Suppressor macrophage (primary cell): ENCODE measurements at places on chromosomes 12 and 14.

GRCh38 chr12:91818227-91819131, 327.2 kb downstream of the BTG1 start:
- no peak for DNase-seq

DNA sequence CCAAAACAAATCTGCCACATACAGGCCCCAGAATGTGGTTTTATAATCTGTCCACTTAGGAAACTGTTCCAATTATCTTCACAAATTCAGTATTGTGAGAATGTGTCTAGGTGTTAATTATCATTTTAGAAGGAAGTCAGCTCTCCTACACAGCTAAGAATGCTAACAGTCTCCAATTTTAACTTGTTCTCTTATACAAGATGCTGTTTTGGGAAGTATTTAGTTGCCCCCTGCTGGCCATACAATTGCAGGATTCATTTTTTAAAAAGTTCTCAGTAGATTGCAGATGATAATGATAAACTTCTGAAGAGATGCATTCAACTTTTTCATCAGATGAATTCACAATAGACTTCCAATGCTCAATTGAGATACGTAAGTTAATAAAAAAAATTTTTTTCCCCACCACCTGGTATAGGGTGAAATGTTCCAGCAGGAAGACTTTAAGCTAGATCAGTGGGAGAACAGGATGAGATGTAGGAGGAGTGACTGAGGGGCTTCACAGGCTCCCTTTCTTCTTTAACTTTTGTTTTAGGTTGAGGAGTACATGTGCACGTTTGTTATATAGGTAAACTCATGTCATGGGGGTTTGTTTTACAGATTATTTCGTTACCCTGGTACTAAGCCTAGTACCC, 27.3 kb upstream of the OSBPL8 start:
- DNase-seq = peak; percentile 86

GRCh38 chr12:11986165-11986564, 84.6 kb upstream of the BCL2L14 start:
- DNase-seq = peak; percentile 9

DNA sequence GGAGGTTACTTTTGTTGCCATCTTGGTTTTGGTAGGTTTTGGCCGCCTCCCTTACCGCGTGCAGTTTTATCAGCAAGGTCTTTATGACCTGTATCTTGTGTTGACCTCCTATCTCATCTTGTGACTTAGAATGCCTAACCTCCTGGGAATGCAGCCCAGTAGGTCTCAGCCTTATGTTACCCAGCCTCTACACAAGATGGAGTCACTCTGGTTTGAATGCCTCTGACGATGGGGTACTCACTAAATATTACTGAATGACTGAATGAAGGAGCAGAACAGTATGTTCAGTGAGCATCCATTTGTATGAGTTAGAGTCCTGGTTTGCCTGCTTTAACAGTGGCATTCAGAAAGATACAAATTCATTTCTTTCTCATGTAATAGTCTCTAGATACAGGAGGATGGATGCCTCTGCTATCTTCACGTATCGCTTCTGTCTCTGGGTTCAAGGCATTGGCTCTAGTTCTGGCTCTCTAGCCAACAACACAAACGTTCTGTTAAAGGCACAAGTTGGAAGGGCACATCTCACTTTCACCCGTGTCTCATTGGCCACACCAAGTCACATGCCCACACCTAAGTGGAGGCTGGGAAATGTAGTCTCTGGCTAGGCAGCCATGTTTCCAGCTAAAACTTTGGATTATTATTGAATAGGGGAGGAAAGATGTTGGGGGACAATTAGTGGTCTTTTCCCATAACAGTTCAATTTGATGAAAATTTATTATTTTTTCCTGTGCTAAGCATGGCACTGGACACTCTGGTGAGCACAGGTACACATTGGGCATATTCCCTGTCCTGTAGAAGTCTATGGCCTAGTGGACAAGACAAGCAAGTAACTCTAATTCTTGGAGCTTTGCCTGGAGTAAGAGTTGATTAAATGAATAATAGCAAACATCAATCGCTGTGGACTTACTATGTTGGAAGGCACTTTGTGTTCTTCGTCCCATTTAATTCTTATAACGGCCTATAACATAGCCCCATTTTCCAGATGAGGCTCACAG, 75.2 kb upstream of the RPH3A start:
- DNase-seq = peak; percentile 5

DNA sequence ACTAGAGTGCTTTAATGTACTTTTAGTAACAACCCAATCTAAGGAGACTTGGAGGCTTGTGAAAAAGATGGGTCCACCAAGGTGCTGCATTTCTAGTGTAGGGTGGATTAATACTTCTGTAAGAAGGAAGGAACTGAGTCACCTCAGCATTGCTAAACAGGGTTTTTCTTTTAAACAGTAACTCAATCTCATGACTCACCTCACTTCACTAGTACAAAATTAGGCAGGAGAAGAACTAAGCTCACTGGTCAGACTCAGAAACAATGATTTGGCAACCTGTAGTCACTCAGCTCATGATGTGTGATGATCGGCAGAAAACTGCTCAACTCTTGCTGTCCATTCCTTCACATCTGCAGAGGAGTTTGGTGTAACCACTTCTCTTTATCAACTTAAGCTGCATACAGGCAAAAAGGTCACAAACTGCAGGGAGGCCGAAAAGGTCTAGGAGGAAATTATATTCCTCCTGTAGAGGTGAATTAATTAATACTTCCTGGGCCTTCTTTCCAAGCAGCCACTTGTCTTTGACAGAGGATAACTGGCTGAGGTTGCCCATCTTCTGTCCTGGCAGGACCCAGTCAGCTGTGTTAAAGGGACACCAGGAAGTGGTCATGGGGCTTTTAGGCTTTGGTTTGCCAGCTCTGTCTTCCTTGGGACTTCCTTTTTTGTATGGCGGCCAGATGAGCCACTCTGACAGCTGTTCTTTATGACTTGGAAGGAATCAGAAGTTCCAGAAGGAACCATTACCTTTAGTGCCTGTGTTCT, 466.9 kb downstream of the FUT8 start:
- DNase-seq = peak; percentile 37

GRCh38 chr12:59070322-59070933, 150.1 kb upstream of the LRIG3 start:
- no peak for DNase-seq

- no peak for DNase-seq
Measured at GRCh38 chr12:40262657-40263056, 37.9 kb downstream of the LRRK2 start.

DNA sequence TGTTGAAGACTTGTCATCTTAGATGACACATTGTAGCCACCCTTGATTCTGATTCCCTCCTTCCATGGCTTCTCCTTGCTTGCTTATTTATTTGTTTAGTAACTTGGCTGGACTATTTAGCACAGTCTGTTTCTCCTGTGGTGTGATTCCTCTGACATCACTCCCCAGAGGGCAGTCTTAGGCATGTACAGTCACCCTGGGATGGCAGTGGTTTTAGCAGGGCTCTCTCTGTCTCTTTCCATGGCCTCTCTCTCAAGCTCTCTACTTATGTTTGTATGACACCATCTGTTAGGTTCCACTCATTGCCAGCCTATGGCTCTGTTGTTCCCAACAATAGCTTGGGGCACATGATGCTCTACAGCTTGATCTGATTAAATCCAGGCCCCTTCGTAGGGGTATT, 158.3 kb downstream of the ADGRD1 start:
- DNase-seq = no peak

DNA sequence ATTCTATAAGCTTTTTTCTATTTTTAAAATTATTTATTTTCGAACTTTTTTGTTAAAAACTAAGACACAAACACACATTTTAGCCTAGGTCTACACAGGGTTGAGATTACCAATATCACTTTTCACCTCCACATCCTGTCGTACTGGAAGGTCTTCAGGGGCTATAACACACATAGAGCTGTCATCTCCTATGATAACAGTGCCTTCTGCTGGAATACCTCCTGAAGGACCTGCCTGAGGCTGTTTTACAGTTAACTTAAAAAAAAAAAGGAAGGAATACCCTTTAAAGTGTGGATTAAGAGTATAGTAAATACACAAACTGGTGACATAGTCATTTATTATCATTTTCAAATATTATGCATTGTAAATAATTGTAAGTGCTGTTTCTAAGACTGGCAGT, 43.0 kb downstream of the RASSF8 start:
- no peak for DNase-seq

DNA sequence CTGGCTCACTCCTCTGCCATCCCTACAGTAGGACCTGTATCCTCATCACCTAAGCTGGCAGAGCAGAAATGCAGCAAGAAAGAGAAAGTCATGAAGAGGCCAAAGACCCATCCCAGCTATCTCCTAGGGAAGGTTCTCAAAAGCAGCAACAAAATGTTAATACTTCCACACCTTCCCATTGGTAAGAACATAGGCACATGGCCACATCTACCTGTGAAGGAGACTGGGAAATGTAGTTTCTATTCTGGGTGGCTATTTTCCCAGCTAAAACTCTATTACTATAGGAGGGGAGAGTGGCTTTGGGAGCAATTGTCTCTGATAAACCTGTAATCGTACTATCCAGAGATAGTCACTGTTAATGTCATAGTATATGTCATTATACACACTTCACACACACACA, 13.7 kb upstream of the EIF2B2 start:
- DNase-seq = no peak

DNA sequence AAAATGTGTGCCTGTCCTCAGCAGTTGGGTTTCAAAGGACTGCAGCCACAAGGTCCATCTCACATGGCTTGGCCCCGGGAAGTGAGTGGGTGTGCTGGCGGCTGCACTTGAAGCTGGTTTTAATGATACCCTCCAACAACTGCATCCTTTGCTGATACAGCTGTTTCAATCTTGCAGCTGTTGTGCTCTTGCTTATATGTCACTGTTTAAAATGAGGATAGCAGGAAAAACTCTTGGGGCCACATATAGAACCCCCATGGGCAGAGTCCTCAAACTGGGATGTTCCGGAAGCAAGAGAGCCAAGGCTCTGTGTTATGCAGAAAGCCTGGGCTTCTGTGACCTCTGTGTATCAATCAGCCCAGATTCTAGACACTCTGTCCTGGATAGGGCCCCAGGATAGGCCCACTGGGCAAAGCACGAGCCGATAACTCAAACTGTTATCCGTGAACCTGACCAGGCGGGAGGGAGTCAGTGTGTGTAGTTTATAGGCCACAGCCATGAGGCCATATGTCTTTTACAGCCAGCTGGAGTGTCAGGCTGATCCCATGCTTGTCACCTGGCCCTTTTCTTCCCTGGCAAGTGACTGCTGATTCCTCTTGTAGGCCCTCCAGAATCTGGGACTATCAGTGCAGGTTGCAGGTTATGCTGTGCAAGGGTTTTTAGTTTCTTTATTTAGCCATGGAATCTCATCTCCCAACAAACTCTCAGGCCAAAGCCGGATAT, 74.3 kb downstream of the SSPN start:
- DNase-seq = peak; percentile 35

- no peak for DNase-seq
Measured at GRCh38 chr12:116563262-116563661, 4.1 kb downstream of the MAP1LC3B2 start.

- DNase-seq = no peak
Measured at GRCh38 chr12:46135750-46136149, 133.1 kb downstream of the SLC38A1 start.

- no peak for DNase-seq
Measured at GRCh38 chr12:44570036-44570583, 306.0 kb downstream of the NELL2 start.

GRCh38 chr14:61125867-61126572, 145.0 kb downstream of the SLC38A6 start:
- no peak for DNase-seq
